ENCODE measurements at places on chromosomes 2 and 18. TPM values are rescaled to one million over a fixed set of nuclear protein-coding genes. Genes with fewer than 3 reads are reported as not detected.
A peak's percentile ranks its signal among the peaks of the same experiment; 100 is the strongest.

The DGKD gene
- polyA plus RNA-seq = 62.5 TPM

The PAPOLG gene
- 5.8 TPM for polyA plus RNA-seq

The GREB1L gene
- polyA plus RNA-seq = 8.0 TPM

The HTR2B gene
- polyA plus RNA-seq = 0.25 TPM

- no peaks in the 10 kb centered on the region for H3K36me3 ChIP-seq
- peak; percentile 100 for DNase-seq
- H3K27ac ChIP-seq = peak overlapping the region; percentile 98
- peak overlapping the region; percentile 92 for H3K4me3 ChIP-seq
Measured at GRCh38 chr2:676647-677055, 555 bp downstream of the TMEM18 start.

GRCh38 chr18:8586941-8587340 is 22.3 kb upstream of the RAB12 start:
- no peaks in the 10 kb centered on the region for H3K27me3 ChIP-seq
- H3K36me3 ChIP-seq = no peaks in the 10 kb centered on the region
- no peak overlapping the region for H3K4me3 ChIP-seq
- H3K27ac ChIP-seq = no peak overlapping the region
- H3K4me1 ChIP-seq = no peaks in the 10 kb centered on the region

DNA sequence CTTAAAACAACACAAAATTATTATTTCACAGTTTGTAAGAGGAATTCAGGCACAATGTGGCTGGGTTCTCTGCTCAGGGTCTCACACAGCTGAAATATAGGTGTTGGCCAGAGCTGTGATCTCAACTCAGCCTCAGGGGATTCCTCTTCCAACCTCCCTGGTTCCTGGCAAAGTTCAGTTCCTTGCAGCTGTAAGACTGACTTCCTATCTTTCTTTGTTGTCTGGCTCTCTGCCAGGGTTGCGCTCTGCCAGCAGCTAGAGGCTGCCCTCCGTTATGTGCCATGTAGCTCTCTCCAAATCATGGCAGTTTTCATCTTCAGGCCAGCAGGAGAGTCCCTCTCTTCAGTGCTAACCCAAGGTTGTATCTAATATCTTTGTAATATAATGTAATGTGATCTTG is 272.5 kb upstream of the KCNJ3 start:
- no peak overlapping the region for H3K4me3 ChIP-seq
- peaks cover 9% of the 10 kb centered on the region for H3K4me1 ChIP-seq
- H3K27me3 ChIP-seq = no peaks in the 10 kb centered on the region
- peak; percentile 12 for DNase-seq
- no peaks in the 10 kb centered on the region for H3K36me3 ChIP-seq

The RESP18 gene
- polyA plus RNA-seq = not detected

GRCh38 chr2:234374736-234375135 is 122.1 kb downstream of the ARL4C start:
- H3K4me1 ChIP-seq = no peaks in the 10 kb centered on the region
- no peak for DNase-seq
- H3K27ac ChIP-seq = no peak overlapping the region
- peaks cover 11% of the 10 kb centered on the region for H3K27me3 ChIP-seq
- no peak overlapping the region for H3K4me3 ChIP-seq

The PLGLB2 gene
- 0.78 TPM for polyA plus RNA-seq

The CDK15 gene
- polyA plus RNA-seq = 0.10 TPM

The CD207 gene
- 0.03 TPM for polyA plus RNA-seq

The RAX gene
- not detected for polyA plus RNA-seq

The ANTXR1 gene
- polyA plus RNA-seq = 26.7 TPM

The NEU4 gene
- polyA plus RNA-seq = 1.0 TPM

The GCA gene
- 7.8 TPM for polyA plus RNA-seq

DNA sequence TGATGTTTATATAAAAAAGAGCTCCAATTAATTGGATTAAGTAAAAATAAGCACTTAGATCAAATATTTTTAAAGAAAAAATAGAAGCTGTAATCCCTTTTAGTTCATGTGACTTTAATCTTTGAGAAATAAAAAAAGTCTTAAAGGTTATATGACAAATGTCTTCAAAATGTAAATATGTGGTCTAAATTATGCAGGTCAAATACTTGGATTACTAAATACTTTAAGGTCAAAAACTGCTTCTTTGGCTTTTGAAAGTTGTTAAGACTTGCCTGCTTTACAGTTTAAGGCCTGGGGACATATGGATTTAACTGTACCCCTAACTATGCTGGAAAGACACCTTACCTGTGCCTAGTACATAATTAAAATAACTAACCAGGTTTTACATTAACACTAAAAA is 15.5 kb upstream of the PDK1 start:
- DNase-seq = no peak
- no peaks in the 10 kb centered on the region for H3K4me1 ChIP-seq
- H3K27me3 ChIP-seq = no peaks in the 10 kb centered on the region
- no peak overlapping the region for H3K4me3 ChIP-seq
- no peak overlapping the region for H3K27ac ChIP-seq
- H3K36me3 ChIP-seq = no peaks in the 10 kb centered on the region

The NR4A2 gene
- polyA plus RNA-seq = 6.3 TPM

DNA sequence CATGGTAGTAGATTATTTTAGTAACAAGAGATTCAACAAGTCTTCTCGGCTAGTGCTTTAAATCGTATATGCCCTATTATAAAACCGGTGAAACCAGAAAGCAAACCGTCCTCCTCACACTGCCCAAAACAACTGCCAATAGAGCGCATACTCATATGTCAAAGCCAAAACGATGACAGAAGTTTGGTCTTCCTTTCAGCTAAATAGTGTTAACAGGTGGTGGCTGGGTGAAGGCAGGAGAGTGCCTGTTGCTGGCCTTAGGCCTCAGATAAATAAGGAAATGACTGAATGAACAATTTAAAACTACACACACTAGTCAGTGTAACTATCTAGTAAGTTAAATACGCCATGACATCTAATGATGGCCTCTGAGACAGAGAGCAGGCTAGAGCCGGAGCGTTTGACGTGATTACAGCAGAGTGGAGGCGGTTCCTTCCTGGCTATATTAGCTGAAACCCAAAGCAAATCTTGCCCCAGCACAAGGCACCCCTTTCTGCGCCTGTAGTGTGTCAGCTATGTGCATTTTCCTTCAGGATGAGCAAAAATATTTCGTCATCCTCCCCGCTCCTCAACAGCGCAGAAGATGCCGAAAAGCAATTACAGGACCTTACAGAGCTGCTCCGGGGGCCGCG is 1.6 kb downstream of the LONRF2 start:
- H3K36me3 ChIP-seq = no peaks in the 10 kb centered on the region
- H3K27me3 ChIP-seq = peaks cover 4% of the 10 kb centered on the region
- no peak for DNase-seq
- H3K4me3 ChIP-seq = peak overlapping the region; percentile 61
- peak overlapping the region; percentile 76 for H3K27ac ChIP-seq
- H3K4me1 ChIP-seq = no peaks in the 10 kb centered on the region

GRCh38 chr18:61582202-61582710 is 249.0 kb downstream of the CDH20 start:
- peak overlapping the region; percentile 48 for H3K4me3 ChIP-seq
- no peaks in the 10 kb centered on the region for H3K27me3 ChIP-seq
- peak; percentile 45 for DNase-seq
- peaks cover 28% of the 10 kb centered on the region for H3K4me1 ChIP-seq
- H3K27ac ChIP-seq = peak overlapping the region; percentile 58
- no peaks in the 10 kb centered on the region for H3K36me3 ChIP-seq

The KCNK3 gene
- polyA plus RNA-seq = 3.3 TPM

The FRZB gene
- 2.6 TPM for polyA plus RNA-seq

- H3K27me3 ChIP-seq = no peaks in the 10 kb centered on the region
- no peak for DNase-seq
- H3K4me3 ChIP-seq = no peak overlapping the region
- H3K36me3 ChIP-seq = no peaks in the 10 kb centered on the region
Measured at GRCh38 chr2:220348206-220348605, 720.8 kb downstream of the SLC4A3 start.

DNA sequence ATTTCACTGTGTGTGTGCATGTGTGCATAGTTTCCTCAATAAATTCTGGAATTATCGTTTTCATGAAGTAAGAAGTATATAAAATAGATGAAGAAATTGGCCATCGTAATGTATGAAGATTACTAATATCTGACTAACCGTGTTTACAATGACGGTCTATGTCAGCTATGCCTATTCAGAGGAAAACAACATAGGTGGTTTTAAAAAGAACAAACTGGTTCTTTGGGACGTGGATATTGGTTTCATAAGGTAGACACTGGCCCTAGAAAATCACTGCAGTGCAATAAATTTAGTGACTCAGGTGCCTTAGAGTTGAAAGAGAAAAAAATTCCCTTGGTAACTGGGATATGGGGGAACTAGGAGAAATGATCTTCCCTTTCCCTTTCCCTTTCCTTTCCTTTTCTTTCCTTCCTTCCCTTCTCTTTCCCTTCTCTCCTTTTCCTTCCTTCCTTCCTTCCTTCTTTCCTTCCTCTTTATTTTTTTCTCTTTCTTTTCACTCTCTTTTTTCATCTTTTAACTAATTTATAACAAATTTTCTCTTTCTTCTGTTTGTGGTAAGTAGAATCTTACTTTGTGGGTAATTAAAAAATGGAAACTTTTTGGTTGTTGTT is 36.4 kb downstream of the MAP2 start:
- H3K4me1 ChIP-seq = no peaks in the 10 kb centered on the region
- no peak overlapping the region for H3K4me3 ChIP-seq
- H3K36me3 ChIP-seq = no peaks in the 10 kb centered on the region
- H3K27ac ChIP-seq = no peak overlapping the region

DNA sequence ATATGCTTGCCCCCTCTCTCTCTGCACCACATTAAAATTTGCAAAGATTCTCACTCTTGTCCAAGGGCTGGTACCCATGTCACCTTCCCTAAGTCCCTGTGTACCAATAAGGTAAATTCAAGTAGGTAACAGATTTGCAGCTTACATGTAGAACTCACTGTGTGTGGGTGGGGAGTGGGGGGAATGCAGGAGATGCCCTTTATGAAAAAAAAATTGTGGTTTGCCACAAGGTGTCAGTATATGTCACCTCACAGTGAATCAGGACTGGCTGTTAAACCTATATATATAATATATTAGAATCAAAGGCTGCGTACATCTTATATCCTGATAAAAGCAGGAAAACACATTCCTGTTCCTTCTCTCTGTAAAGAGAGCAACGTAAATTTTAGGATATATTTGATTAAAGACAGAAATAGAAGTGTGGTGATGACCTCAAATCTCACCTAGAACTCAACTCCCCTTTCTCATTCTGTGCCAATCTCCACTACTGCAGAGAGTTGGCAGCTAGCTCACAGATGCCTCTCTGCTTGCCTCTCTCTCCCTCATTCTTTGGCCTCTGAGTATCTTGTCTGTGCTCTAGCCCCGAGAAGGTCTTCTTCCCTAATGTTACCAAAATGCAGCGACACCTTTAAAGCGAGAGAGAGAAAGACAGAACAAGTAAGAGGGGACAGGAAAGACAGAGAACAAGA is 536 bp downstream of the XDH start:
- DNase-seq = no peak
- H3K27ac ChIP-seq = no peak overlapping the region
- H3K36me3 ChIP-seq = no peaks in the 10 kb centered on the region
- H3K27me3 ChIP-seq = no peaks in the 10 kb centered on the region
- no peak overlapping the region for H3K4me3 ChIP-seq

- DNase-seq = no peak
- H3K27ac ChIP-seq = no peak overlapping the region
- peaks cover 6% of the 10 kb centered on the region for H3K4me1 ChIP-seq
- H3K36me3 ChIP-seq = no peaks in the 10 kb centered on the region
- H3K4me3 ChIP-seq = no peak overlapping the region
- no peaks in the 10 kb centered on the region for H3K27me3 ChIP-seq
Measured at GRCh38 chr18:59047321-59048047, 92.2 kb upstream of the SEC11C start.

GRCh38 chr18:13302040-13302439 is 83.5 kb downstream of the LDLRAD4 start:
- H3K36me3 ChIP-seq = no peaks in the 10 kb centered on the region
- no peak overlapping the region for H3K27ac ChIP-seq
- H3K4me1 ChIP-seq = peaks cover 23% of the 10 kb centered on the region
- DNase-seq = no peak
- H3K4me3 ChIP-seq = no peak overlapping the region

DNA sequence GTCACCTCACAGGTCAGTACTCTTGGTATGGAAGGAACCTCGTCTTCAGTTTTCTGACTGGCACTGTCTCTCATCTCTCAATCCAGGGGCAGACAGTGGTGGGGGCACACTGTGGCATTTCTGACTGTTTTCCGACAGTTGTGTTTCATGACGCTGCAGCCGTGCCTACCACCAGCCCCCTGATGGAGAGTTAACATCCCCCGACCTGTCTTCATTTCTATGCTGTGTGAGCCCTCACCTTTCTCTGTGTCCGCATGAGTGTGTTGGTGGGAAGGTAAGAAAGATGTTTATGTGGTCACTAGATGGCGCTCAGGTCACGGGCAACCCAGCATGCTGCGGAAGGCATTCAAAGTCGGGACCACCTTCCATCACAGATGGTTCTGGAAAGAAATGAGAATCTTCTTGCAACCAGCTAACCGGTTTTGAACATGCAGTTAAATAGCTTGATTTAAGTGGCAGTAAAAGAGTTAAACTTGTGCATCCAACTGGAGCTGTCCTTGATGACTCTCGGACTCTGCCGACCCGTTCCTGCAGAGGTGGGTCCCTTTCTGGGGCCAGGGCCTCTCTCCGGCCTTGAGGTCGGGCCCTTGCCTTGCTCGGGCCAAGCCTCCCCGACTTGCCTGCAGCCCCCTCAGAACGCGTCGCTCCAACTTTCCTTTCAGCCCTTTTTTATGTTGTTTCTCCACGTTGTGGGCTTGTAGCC is 92.4 kb downstream of the DYSF start:
- H3K4me1 ChIP-seq = no peaks in the 10 kb centered on the region
- H3K27me3 ChIP-seq = no peaks in the 10 kb centered on the region
- peak overlapping the region; percentile 18 for H3K4me3 ChIP-seq
- peak overlapping the region; percentile 79 for H3K27ac ChIP-seq
- H3K36me3 ChIP-seq = no peaks in the 10 kb centered on the region

DNA sequence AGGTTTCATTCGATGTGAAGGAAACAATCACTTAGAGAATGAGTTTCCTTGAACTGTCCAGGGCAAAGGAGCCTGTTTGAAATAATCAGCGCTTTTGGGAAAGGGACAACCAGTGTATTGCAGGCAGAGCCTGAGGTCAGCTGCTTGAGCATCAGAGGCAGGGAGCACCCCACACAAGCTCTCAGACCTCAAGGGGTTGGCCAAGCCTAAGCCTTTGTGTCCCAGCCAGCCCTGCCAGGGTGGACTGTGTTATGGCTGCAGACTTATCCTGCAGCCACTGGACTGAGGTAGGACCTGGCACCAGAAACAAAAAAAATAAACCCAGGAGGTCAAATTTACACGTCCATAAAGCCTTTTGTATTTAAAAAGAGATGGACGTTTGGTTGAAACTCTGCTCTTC is 228.3 kb downstream of the SEPTIN10 start:
- H3K27ac ChIP-seq = no peak overlapping the region
- no peaks in the 10 kb centered on the region for H3K36me3 ChIP-seq
- DNase-seq = no peak
- H3K4me1 ChIP-seq = peaks cover 25% of the 10 kb centered on the region

The ASXL3 gene
- 0.88 TPM for polyA plus RNA-seq

Data from heart right ventricle (tissue), 16 donors.